ENCODE measurements at places on chromosomes 1 and 21.

DNA sequence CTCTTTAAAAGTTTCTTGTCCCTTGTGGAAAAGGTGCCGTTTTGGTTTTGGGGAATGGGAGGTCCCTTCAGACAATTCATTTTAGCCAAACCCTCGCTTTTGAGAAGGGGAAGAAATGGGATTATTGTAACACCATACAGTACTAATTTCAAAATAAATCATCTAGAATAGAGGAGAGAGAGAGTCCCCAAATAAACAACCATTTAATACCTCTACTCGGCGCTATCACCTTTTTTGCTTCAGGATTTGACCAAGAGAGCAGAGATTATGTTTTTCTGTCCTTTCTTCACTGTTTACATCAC is 770 bp upstream of the RC3H1 start:
- DNase-seq = no peak
- peak overlapping the region; percentile 99 for H3K27ac ChIP-seq
- peak overlapping the region; percentile 95 for H3K4me3 ChIP-seq

GRCh38 chr1:110647254-110647891 is 27.4 kb downstream of the KCNA3 start:
- DNase-seq = no peak
- H3K27ac ChIP-seq = no peak overlapping the region
- no peak overlapping the region for H3K4me3 ChIP-seq
- peaks cover 10% of the 10 kb centered on the region for H3K4me1 ChIP-seq

DNA sequence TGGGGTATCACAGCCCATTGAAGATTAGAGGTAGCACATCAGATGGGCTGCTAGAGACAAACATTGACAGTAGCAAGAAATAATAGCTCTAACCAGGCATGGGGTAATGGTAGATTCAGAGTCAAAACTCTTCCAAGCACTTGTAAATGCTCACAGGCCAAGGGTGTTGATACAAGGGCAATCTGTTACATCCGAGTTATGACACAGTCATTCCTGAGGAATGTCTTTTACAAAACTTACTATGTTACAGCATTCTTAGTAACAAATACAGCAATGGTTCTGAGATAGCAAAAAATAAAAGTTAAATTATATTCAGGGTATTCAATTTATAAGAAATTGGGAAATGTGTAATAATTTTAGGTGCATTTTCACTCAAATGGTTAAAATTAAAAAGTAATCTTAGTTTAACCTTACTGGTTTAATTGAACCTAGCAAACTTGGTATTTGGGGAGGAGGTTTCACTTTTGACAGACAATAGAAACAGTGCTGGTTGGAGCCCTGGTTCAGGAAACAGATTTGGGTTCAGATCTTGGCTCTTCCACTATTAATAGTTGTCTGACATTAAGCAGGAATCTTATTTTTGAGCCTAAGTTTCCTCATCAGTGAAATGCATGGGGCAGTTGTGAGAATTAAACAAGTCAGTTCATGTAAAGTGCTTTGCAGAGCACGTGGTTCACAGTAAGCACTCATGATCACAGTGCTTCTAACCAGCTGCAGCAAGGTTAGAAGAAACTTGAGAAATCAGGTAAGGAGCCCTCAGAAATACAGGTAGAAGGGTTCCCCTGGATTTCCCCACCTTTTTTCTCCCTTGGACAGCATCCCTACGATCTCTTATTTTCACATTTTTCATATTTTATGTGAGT is 4.4 kb downstream of the ST3GAL3 start:
- peaks cover 8% of the 10 kb centered on the region for H3K27me3 ChIP-seq
- peaks cover 7% of the 10 kb centered on the region for H3K4me1 ChIP-seq
- no peak for DNase-seq
- no peak overlapping the region for H3K27ac ChIP-seq
- peaks cover 4% of the 10 kb centered on the region for H3K36me3 ChIP-seq
- H3K4me3 ChIP-seq = no peak overlapping the region

DNA sequence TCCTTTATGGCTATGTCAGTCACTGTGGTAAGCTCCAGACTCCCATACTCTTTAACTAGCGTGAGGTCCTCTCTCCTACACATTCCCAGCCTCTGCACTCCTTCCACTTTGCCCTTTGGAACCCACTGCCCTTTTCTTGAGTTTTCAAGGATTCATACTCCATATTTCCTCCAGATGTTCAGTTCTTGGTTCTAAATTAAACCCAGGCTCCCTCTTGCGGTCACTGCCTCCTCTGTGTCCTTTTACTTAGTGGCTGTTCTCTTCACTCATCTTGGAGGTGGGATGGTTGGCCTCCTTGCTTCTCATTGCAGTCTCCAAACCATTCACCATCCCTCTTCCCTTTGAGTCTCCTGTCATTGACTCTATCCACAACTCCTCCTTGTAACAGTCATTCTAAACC is 208.1 kb downstream of the TGFB2 start:
- no peak overlapping the region for H3K4me3 ChIP-seq
- H3K27ac ChIP-seq = no peak overlapping the region
- no peaks in the 10 kb centered on the region for H3K36me3 ChIP-seq
- no peak for DNase-seq

DNA sequence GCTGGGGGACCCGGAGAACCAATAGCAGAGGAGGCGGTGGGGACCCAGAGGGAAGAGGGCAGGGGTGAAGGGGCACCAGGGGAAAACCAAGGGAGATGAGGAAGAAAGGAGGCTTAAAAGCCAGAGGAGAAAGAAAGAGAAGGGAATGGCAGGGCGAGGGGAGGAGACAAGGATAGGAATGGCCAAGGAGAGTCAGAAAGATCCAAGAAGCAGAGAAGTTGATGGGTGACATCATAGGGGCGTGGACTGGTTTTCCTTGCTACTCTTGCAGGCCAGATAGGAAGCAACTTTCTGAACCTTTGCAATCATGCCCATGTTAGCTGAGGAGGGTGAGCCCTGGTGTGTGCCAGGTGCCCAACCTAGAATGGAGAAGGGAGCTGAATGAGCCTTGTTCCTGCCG is 5.4 kb downstream of the NPR1 start:
- peaks cover 2% of the 10 kb centered on the region for H3K27me3 ChIP-seq
- peak overlapping the region; percentile 14 for H3K4me3 ChIP-seq
- DNase-seq = no peak
- peak overlapping the region; percentile 6 for H3K27ac ChIP-seq
- peaks cover 53% of the 10 kb centered on the region for H3K36me3 ChIP-seq
- H3K4me1 ChIP-seq = peaks cover 38% of the 10 kb centered on the region

DNA sequence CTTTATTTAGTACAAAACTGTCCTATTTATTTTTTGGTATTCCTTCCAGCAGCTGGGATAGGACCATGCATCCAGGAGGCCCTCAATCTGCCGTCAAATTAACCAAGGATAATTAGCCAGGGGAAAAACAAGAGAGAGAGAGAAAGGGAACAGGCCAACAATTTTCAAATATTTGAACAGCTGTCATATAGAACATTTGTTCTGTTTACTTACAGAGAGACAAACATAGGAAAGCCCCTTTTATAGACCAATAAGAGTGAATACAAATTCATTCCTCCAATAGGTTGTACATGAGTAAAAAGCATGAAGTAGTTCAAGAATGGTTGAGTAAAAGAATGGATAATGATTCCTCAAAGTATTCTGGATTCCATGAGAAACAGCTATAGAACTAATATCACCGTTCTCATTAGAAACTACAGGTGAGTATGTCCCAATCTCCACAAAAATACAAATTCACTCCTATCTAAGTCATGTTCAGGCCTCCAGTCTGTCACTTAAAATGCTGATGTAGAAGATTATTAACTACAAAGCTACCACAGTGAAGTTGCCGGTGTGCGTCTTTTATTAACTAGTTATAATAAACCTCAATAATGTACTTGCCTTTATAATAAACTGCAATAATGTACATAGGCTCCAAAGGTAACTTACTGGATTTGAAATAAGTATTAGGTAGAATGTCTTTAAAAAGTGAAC is 64.8 kb upstream of the GNG4 start:
- H3K27me3 ChIP-seq = no peaks in the 10 kb centered on the region
- no peak for DNase-seq
- no peak overlapping the region for H3K4me3 ChIP-seq
- no peak overlapping the region for H3K27ac ChIP-seq

DNA sequence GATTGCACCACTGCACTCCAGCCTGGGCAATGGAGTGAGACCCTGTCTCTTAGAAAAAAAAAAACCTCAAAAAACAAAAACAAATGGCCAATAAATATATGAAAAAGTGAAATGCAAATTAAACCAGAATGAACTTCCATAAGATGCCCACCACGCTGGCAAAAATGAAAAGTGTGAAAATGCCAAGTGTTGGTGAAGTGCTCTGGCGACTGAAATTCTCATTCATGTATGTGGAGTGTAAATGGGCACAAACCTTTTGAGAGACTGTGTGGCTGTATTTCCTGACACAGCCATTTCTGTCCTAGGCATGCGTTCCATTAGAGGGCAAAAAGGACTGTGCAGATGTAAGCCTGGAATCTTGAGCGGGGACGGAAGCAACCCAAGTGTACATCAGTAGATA is 18.3 kb downstream of the YBEY start:
- no peaks in the 10 kb centered on the region for H3K4me1 ChIP-seq
- no peak overlapping the region for H3K4me3 ChIP-seq
- H3K27me3 ChIP-seq = no peaks in the 10 kb centered on the region
- DNase-seq = no peak

DNA sequence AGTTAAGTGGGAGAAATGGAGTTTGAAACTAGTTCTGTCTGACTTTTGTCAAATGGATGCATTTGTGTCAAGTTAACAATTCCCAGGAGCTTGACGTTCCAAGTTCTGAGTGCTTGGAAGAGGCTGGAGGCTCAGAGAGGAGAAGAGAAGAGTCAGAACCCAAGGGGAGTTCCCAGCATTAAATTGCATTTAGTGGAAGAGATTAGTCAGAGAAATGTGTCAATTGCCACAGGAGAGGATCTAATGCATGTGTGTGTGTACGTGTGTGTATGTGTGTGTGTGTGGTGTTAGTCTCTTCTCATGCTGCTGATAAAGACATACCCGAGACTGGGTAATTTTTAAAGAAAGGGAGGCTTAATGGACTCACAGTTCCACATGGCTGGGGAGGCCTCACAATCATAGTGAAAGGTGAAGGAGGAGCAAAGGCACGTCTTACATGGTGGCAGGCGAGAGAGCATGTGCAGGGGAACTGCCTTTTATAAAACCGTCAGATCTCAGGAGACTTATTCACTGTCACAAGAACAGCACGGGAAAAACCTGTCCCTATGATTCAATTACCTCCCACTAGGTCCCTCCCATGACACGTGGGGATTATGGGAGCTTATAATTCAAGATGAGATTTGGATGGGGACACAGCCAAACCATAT is 101.5 kb upstream of the TMEM51 start:
- no peak overlapping the region for H3K27ac ChIP-seq
- no peak for DNase-seq

DNA sequence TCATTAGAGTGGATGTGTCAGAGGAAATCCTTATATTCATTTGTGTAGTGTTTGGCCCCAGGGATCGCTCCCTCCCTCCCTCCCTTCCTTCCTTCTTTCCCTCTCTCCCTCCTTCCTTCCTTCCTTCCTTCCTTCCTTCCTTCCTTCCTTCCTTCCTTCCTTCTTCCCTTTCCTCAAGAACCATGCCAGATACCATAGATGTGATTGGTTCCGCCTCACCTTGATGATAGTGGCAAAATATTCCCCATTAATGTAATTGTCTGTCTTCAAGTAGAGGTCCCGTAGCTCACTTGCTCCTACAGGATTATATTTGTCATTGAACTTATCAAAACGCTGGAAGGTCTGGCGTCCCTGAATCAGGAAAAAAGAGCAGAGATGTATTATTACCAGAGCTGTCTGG is 7.8 kb upstream of the DENND2C start:
- no peaks in the 10 kb centered on the region for H3K36me3 ChIP-seq
- DNase-seq = no peak
- H3K4me3 ChIP-seq = no peak overlapping the region
- no peak overlapping the region for H3K27ac ChIP-seq
- H3K4me1 ChIP-seq = no peaks in the 10 kb centered on the region

- H3K27me3 ChIP-seq = no peaks in the 10 kb centered on the region
- no peak overlapping the region for H3K4me3 ChIP-seq
- H3K4me1 ChIP-seq = no peaks in the 10 kb centered on the region
- DNase-seq = no peak
These were observed 369.5 kb downstream of the SEC16B start for GRCh38 chr1:177600321-177600720.

GRCh38 chr1:244998717-244999346 is 134.5 kb upstream of the HNRNPU start:
- H3K27ac ChIP-seq = no peak overlapping the region
- DNase-seq = no peak
- H3K4me3 ChIP-seq = no peak overlapping the region

- no peaks in the 10 kb centered on the region for H3K4me1 ChIP-seq
- no peak overlapping the region for H3K4me3 ChIP-seq
- H3K36me3 ChIP-seq = no peaks in the 10 kb centered on the region
- DNase-seq = no peak
These were observed 91.7 kb upstream of the DSCAM start for GRCh38 chr21:40938611-40939010.

GRCh38 chr1:186620566-186621350 is 59.5 kb downstream of the PTGS2 start:
- no peak overlapping the region for H3K27ac ChIP-seq
- DNase-seq = no peak
- peaks cover 2% of the 10 kb centered on the region for H3K27me3 ChIP-seq
- no peak overlapping the region for H3K4me3 ChIP-seq
- H3K4me1 ChIP-seq = peaks cover 9% of the 10 kb centered on the region

DNA sequence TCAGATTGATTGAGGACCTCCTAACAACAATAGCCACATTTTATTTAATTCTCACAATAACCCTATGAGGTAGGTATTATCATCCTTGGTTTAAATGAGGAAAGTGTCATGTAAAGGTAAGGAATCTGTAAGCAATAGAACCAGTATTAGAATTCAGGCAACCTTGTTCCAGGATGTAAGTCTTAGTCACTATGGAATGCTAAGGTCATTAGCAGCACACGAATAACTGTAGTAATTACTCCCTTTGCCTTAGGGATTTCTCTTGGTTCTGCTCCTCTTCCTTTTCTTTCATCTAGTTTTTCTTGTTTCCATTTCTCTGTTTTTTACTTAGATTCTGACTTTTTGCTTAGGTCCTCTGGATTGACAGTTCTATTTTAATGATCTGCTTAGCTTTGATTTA is 23.1 kb upstream of the ATP6V1G3 start:
- no peaks in the 10 kb centered on the region for H3K4me1 ChIP-seq
- H3K4me3 ChIP-seq = no peak overlapping the region
- no peak overlapping the region for H3K27ac ChIP-seq
- DNase-seq = no peak
- no peaks in the 10 kb centered on the region for H3K36me3 ChIP-seq

Data from endothelial cell (in vitro differentiated cells).